ENCODE measurements at places on chromosomes 1 and 21.

GRCh38 chr1:17908945-17909344, 153.8 kb downstream of the ACTL8 start:
- DNase-seq = no peak
- H3K36me3 ChIP-seq = no peaks in the 10 kb centered on the region
- H3K27me3 ChIP-seq = no peaks in the 10 kb centered on the region
- H3K4me1 ChIP-seq = no peaks in the 10 kb centered on the region
- no peak overlapping the region for H3K4me3 ChIP-seq
- no peak overlapping the region for H3K27ac ChIP-seq

DNA sequence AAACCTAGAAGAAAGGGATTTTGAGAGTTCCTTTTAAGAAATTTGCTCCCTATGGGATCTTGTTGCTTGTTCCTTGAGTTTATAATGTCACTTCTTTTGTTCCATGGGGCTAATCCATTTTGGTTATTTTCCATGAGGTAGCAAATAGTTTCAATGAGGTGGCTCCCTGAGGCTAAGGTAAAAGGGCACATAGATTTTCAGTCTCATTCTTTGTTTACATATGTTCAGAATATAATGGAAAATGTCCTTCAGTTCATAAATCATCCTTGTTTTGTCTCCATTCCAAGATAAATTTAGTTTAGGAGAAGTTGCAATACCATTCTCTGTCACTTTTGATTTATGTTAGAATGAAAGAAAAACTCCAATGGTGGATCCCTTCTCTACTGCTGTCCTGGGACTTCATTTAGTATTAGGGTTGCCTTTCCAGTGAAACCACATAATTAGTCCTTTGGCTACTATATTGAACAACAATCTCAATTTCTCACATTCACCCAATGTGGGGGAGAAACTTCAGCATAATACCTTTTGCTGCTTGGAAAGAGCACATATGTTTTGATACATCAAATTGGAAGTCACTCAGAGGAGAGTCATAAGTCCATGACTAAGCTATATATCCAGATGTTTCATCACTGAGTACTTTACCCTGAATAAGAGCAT, 80.9 kb upstream of the ADAMTS5 start:
- no peaks in the 10 kb centered on the region for H3K36me3 ChIP-seq
- DNase-seq = no peak
- H3K27ac ChIP-seq = no peak overlapping the region
- no peak overlapping the region for H3K4me3 ChIP-seq
- no peaks in the 10 kb centered on the region for H3K27me3 ChIP-seq

GRCh38 chr1:77143529-77144121, 75.6 kb downstream of the PIGK start:
- no peaks in the 10 kb centered on the region for H3K4me1 ChIP-seq
- H3K36me3 ChIP-seq = no peaks in the 10 kb centered on the region

GRCh38 chr1:39733161-39733560, 5.5 kb upstream of the PPIE start:
- DNase-seq = no peak
- no peak overlapping the region for H3K27ac ChIP-seq
- peaks cover 38% of the 10 kb centered on the region for H3K27me3 ChIP-seq
- no peaks in the 10 kb centered on the region for H3K36me3 ChIP-seq

GRCh38 chr1:117591252-117591651, 14.6 kb upstream of the TENT5C start:
- no peak overlapping the region for H3K27ac ChIP-seq
- H3K36me3 ChIP-seq = no peaks in the 10 kb centered on the region
- no peak overlapping the region for H3K4me3 ChIP-seq
- H3K4me1 ChIP-seq = no peaks in the 10 kb centered on the region
- H3K27me3 ChIP-seq = no peaks in the 10 kb centered on the region
- no peak for DNase-seq

DNA sequence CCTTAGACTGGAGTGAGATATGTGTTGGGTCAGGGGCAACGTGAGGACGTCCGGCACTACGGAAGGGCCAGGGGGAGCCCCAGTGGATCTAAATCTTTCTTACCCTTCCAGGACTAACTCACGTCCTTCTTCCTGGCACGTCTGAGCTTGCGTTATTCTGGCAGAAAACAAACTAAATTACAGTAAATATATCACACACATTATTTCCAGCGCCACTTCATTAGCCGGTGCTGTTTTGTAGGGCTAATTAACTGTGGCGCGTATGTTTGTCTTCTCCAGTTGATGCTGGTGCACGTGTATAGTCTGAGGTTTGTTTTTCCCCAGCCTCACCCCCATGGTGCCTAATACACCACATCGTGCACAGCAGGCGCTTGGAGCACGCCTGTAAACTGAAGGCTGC, 59.2 kb downstream of the TLR5 start:
- H3K27ac ChIP-seq = no peak overlapping the region
- H3K4me3 ChIP-seq = no peak overlapping the region
- no peaks in the 10 kb centered on the region for H3K36me3 ChIP-seq
- no peak for DNase-seq
- H3K27me3 ChIP-seq = no peaks in the 10 kb centered on the region
- H3K4me1 ChIP-seq = no peaks in the 10 kb centered on the region

DNA sequence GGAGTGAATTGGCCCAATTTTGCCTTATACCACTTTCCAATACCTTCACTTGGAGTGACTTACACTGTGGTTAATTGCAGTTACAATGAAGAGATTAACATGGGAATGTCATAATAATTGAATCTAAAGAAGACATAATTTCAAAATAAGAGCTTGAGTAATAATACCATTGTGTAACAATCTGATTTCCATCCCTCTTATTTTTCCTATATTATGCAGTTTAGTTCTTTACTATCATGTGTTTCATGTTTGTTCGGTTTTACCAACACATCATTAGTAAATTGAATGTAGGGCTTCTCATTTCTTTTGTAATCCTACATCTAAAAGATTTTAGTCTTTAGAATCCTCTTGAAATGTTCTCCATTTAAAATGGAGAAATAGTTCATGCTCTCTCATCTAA, 19.2 kb upstream of the XPR1 start:
- no peak overlapping the region for H3K27ac ChIP-seq
- H3K4me1 ChIP-seq = peaks cover 2% of the 10 kb centered on the region
- DNase-seq = no peak
- no peak overlapping the region for H3K4me3 ChIP-seq

DNA sequence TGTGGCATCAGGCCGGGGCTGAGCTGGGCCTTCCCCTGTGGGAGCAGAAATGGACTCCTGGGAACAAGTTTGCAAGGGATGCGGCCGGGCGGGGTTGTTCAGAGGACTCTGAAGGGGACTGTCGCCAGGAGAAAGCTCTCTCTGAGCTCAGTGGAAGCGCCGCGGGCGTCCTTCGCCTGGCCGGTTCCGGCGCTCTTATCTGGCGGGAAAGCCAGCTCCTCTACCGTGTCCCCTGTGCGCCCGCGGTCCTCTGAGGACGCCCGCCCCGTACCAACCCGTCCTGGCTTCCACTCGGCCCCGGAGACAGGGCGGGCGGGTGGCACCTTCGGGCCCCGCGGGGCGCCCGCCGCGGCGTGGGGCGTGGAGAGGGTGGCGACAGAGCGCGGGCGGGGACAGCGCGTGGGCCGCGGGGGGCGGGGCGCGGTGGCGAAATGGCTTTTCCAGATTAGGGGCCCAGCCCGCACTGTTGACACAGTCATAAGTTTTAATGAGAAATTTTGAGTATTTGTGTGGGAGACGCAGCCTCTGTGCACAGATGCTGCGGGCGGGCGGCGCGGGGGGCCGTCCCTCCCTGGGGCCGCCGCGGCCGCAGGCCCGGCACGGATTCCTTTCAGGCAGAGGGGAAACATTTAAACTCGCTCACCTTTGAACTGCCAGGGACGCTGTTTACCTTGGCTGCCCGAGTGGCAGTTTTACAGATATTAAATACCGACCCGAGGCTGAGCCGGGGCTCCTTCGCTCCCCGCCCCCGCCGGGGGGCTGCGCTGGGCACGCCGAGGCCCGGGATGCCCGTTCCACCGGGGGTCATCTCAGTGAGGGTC, 70.2 kb downstream of the FOXD2 start:
- H3K27me3 ChIP-seq = peaks cover 44% of the 10 kb centered on the region
- H3K36me3 ChIP-seq = no peaks in the 10 kb centered on the region
- no peak overlapping the region for H3K4me3 ChIP-seq
- H3K4me1 ChIP-seq = no peaks in the 10 kb centered on the region

DNA sequence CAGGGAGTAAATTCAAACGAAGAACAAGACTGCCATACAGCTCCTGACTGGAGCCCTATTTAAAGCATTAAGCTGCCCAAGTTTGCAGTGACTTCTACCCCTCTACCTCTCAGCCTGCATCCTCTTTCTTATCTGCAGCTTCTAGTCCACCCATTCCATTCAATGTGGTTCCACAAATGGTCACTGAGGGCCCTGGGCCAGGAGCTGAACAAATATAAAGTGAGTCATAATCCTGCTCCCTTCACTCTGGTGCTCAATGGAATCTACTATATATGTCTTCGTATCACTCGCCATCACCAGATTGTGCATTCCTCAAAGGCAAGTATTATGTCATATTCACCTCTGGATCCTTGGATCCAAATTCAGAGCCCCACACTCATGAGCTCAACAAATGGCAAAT, 398.7 kb downstream of the BRINP2 start:
- H3K27me3 ChIP-seq = no peaks in the 10 kb centered on the region
- H3K4me3 ChIP-seq = no peak overlapping the region
- no peak for DNase-seq
- no peaks in the 10 kb centered on the region for H3K4me1 ChIP-seq
- H3K27ac ChIP-seq = no peak overlapping the region

DNA sequence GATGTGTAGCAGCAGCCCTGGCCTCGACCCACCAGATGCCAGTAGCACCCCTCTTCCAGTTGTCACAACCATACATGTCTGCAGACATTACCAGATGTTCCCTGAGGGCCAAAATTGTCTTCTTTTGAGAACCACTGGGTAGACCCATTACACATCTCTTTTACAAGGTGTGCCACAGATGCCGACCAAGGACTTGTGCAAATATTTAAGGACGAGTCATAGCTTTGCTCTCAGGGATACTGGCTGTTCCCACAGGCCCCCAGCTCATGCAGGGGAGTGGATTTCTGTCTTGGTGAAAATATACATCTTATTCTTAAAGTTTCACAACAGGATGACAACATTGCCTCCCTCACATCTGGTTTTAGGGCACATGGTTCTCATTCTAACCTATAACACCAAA, 59.4 kb upstream of the ZBTB18 start:
- no peak for DNase-seq
- H3K4me3 ChIP-seq = no peak overlapping the region
- H3K4me1 ChIP-seq = no peaks in the 10 kb centered on the region

DNA sequence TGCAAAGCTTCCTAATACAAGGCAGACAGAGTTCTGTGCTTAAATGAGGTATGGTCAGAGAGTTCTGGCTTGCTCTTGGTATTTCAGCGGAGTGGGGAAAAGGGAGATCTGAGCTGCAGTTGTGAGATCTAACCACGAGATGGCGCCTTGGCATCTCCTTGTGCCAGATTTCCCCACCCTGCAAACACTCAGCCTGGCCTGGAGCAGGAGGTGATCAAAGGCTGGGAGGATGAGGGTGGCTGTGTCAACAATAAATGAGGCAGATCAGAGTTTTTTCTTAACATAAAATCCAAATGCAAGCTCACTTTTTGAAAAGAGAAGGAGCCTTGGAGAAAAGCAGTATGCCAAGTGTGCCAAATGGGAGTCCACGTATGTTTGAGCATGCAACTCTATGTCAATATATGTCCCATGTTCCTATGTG, 4.1 kb upstream of the TFAP2E start:
- no peak overlapping the region for H3K27ac ChIP-seq
- peaks cover 22% of the 10 kb centered on the region for H3K27me3 ChIP-seq
- no peak overlapping the region for H3K4me3 ChIP-seq
- H3K4me1 ChIP-seq = peaks cover 3% of the 10 kb centered on the region

GRCh38 chr1:87674791-87675190, 346.1 kb downstream of the LMO4 start:
- no peaks in the 10 kb centered on the region for H3K4me1 ChIP-seq
- no peaks in the 10 kb centered on the region for H3K27me3 ChIP-seq
- no peak overlapping the region for H3K4me3 ChIP-seq
- no peak for DNase-seq
- H3K27ac ChIP-seq = no peak overlapping the region
- H3K36me3 ChIP-seq = no peaks in the 10 kb centered on the region

GRCh38 chr1:1085171-1085841, 11.2 kb upstream of the RNF223 start:
- H3K27me3 ChIP-seq = no peaks in the 10 kb centered on the region
- DNase-seq = no peak
- no peaks in the 10 kb centered on the region for H3K4me1 ChIP-seq
- H3K27ac ChIP-seq = no peak overlapping the region
- H3K36me3 ChIP-seq = no peaks in the 10 kb centered on the region

GRCh38 chr21:42560517-42561179, 47.0 kb downstream of the SLC37A1 start:
- H3K4me1 ChIP-seq = no peaks in the 10 kb centered on the region
- no peak overlapping the region for H3K27ac ChIP-seq
- no peak overlapping the region for H3K4me3 ChIP-seq
- no peak for DNase-seq
- no peaks in the 10 kb centered on the region for H3K27me3 ChIP-seq

DNA sequence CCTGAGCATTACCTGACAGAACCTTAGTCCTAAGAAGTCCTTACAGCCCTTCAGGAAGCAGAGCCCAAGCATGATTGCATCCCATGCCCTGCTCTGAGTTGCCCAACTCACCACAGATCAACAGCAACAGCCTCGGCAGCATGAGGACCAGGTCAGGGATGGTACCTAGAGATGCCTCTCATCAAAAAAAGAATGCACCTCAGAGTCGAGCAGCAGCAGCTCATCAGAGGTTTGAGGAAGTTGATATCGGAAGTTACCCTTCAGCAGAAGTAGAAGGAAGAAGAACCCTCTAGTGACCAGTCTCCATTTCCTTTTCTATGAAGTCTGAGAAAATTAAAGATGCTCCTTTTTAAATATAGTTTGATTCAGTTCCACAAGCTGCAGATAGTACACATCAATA, at the start of gene FCRL1:
Gene FCRL1 (minus strand): TSS at position 225 of the 400 bp plus-strand sequence. CDS start 83 bp downstream, at position 142.
- no peaks in the 10 kb centered on the region for H3K4me1 ChIP-seq
- H3K27me3 ChIP-seq = no peaks in the 10 kb centered on the region
